A549 treated with CpdA at 1 μM for 4 hours (cell line): ENCODE measurements at places on chromosomes 16 and 17. TPM values are rescaled to one million over a fixed set of nuclear protein-coding genes. Genes with fewer than 3 reads are reported as not detected.

The HSF4 gene
- 11.9 to 16.0 TPM (median 14.6 TPM) in 5 replicates for total RNA-seq

The ADORA2B gene
- 9.8 to 13.9 TPM (median 12.2 TPM) in 5 replicates for total RNA-seq

The SEZ6 gene
- total RNA-seq = 0.18 TPM in 1 of 5 replicates, not detected in the others

The ANKFN1 gene
- total RNA-seq = not detected in 5 replicates

The SDR42E1 gene
- total RNA-seq = 1.1 to 2.3 TPM (median 1.4 TPM) in 5 replicates

The SPATA32 gene
- total RNA-seq = 0.16 to 0.20 TPM (median 0.17 TPM) in 4 of 5 replicates, not detected in the other

The CA10 gene
- not detected in 5 replicates for total RNA-seq

The HCRT gene
- 0.10 TPM in 1 of 5 replicates, not detected in the others for total RNA-seq

The ARHGDIG gene
- total RNA-seq = 1.8 to 3.8 TPM (median 2.5 TPM) in 5 replicates

The MPV17L gene
- 3.0 to 6.4 TPM (median 4.6 TPM) in 5 replicates for total RNA-seq

The MMP15 gene
- 13.7 to 21.8 TPM (median 19.8 TPM) in 5 replicates for total RNA-seq

The ELAC2 gene
- 107 to 113 TPM (median 107 TPM) in 5 replicates for total RNA-seq

The JUP gene
- 84.4 to 128 TPM (median 119 TPM) in 5 replicates for total RNA-seq

The FZD2 gene
- 27.4 to 44.8 TPM (median 41.2 TPM) in 5 replicates for total RNA-seq

The BRIP1 gene
- 3.6 to 5.8 TPM (median 4.2 TPM) in 5 replicates for total RNA-seq

The NPIPB13 gene
- total RNA-seq = 2.2 to 2.9 TPM (median 2.5 TPM) in 5 replicates
